ENCODE measurements at places on chromosomes 1 and 21. TPM values are rescaled to one million over a fixed set of nuclear protein-coding genes. Genes with fewer than 3 reads are reported as not detected.

- H3K36me3 ChIP-seq, result no peaks in the 10 kb centered on the region
- DNase-seq, result no peak
- no peak overlapping the region for H3K4me3 ChIP-seq
- H3K27ac ChIP-seq, result no peak overlapping the region
- peaks cover 9% of the 10 kb centered on the region for H3K27me3 ChIP-seq
Measured at GRCh38 chr1:85445906-85446305, 19.1 kb downstream of the DDAH1 start.

GPR25 gene
- not detected for total RNA-seq

- H3K36me3 ChIP-seq, result no peaks in the 10 kb centered on the region
- DNase-seq, result no peak
- no peak overlapping the region for H3K27ac ChIP-seq
Measured at GRCh38 chr1:115363171-115363570, 25.1 kb upstream of the NGF start.

DNA sequence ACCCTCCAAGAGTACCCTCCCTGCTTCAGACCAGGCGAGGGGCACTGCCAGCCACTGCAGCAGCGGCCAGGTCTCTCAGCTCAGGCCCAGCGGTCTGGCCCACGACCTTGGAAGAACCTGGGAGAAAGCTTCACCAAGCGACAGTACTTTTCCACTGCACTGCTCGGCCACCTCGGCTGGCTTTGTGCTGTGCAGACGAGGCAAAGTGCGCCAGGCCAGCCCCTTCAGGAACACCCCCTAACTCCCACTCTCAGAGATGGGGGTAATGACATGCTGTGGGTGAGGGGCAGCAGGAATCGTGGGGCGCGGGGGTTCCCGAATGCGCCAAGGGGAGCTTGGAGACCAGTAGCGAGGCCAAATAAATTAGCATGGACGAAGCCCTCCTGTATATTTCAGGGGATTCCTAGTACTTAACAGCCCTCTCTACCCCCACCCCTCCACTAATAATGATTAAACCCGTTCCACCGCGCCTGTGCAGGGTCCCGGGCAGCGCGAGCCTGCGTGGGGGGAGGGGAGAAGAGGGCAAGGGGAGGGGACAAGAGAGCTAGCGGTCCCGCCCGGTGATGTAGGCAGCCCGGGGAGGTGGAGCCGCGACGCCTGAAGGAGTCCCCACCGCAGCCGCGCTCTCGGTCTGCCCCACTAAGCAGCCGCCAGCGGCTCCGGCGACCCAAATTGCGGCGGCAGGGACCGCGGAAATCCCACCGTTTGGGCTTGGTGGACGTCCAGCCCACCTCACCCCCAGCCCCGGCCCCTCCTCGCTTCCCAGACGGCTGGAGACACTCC, at the start of gene FAM43B:
Gene FAM43B, plus strand, starts transcription at position 629 of the 783 bp plus-strand sequence. CDS start 401 bp downstream, outside the sequence.
- no peak within 1 kb of the TSS for H3K4me3 ChIP-seq
- DNase-seq, result peak; percentile 37
- H3K27ac ChIP-seq, result no peak within 1 kb of the TSS
- H3K27me3 ChIP-seq, result peaks cover 28% of the 10 kb centered on the region

VTCN1 gene
- total RNA-seq, result not detected

CNN3 gene
- total RNA-seq, result 3.1 TPM

Data from activated CD4-positive, alpha-beta T cell treated with anti-CD3 and anti-CD28 coated beads for 36 hours (primary cell).